ENCODE measurements at places on chromosomes 1 and 21.
A peak's percentile ranks its signal among the peaks of the same experiment; 100 is the strongest.

GRCh38 chr1:22870201-22870871 lies 102.3 kb downstream of the LACTBL1 start:
- DNase-seq, result no peak

DNA sequence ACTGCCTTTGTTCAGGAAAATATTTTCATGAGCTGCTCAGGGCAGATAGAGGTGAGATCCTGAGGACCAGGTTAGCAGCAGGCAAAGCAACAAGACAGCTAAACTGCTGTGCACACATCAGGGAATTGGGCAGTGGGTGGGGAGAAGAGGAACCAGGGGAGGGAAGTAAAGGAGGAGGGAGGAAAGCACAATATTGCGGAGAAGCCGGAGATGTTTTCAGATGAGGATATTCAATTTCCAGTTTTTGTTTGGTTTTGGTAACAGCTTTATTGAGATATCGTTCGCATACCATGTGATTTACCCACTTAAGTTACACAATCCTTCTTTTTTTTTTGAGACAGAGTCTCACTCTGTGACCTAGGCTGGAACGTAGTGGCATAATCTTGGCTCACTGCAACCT lies 34.5 kb downstream of the EPHA10 start:
- DNase-seq, result no peak

DNA sequence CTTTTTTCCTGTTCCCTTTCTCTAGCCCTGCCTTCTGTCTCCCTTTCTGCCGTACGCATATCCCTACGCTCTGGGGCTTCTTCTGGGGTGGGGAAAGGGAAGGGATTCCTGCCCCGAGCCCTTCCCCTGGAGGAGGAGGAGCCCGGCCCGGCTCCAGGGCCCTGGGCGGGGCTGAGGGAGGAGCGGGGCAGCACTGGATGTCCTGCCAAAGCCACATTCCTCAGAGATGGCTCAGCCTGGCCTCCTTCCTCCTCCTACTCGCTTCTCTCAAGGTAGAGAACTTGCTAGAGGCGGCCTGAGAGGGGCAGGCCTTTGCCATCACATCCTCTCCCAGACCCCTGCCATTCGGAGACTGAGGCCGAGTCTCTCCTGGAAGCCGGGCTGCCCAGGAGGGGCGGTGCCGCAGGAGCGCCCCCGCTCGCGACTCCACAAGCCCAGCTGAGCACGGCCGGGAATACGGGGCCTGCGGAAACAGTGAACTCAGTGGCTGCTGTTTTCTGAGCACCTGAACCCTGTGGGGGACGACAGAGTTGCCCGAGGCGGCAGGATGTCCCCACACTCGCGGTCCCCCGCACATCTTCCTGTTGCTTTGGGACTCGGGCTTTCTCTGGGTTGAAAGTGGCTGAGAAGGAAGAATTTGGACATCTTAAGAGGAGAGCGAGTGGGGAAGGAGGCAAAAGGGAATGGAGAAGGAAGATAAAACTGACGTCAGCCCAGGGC lies 12.2 kb downstream of the ADAMTSL4 start:
- peak; percentile 74 for DNase-seq

DNA sequence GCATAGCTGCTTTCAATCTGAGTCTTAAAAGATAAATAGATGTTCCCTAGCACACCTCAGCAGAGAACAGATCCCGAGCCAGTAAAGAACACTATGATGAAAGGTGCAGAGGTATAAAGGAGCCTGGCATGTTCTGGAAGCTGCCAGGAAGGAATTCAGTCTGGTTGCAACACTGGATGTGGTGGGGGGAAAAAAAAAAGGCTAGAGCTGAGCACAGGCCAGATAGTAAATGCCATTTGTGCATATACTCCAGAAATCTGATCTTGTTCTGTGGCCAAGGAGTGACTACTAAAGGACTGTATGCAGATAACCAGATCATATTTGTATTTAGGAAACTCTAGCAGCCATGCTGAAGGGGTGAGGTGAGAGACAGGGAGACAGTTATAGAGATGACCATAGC lies 240.3 kb downstream of the VAV3 start:
- no peak for DNase-seq

GRCh38 chr21:41972511-41973205 lies 18.8 kb upstream of the C2CD2 start:
- no peak for DNase-seq

DNA sequence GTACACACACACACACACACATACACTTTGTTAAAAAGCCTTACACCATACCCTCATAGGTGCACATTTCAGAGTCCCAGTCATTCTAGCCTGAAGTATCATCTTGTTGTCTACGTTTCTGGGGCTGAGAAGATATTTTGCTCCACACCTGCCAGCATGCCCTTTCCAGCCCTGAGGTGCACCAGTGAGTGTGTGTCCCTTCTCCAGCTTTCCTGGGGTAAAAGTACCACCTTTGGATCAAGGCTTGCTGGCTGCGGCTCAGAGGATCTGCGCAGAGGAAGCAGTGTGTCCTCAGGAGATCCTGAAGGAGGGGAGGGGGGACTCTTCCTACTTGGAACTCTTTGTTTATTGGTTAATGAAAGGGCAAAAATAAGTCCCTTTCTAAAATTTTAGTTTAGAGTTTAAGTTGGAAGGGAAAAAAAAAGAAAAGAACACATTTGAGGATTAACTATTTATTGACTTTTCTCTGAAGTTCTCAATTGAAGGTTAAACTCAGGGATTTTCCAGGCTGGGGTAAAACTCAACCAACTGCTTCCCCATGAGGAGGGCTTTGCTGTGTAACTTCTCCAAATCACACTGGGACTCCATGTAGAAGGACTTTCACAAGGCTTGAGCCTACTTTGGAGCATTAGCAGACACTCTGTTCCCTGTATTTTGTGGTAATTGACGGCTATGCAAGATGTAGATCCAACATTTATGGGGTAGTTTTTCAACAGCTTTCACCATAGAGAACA lies 200.3 kb upstream of the SGIP1 start:
- no peak for DNase-seq

- DNase-seq, result no peak
Measured at GRCh38 chr1:41935226-41935625, 16.5 kb upstream of the HIVEP3 start.

- no peak for DNase-seq
Measured at GRCh38 chr1:7827126-7827955, 25.5 kb downstream of the UTS2 start.

- DNase-seq, result no peak
Measured at GRCh38 chr1:51329443-51330325, 678 bp downstream of the TTC39A start.

GRCh38 chr1:58895082-58895481 lies 111.2 kb upstream of the JUN start:
- DNase-seq, result no peak

- no peak for DNase-seq
Measured at GRCh38 chr1:218312509-218312908, 27.4 kb downstream of the RRP15 start.

DNA sequence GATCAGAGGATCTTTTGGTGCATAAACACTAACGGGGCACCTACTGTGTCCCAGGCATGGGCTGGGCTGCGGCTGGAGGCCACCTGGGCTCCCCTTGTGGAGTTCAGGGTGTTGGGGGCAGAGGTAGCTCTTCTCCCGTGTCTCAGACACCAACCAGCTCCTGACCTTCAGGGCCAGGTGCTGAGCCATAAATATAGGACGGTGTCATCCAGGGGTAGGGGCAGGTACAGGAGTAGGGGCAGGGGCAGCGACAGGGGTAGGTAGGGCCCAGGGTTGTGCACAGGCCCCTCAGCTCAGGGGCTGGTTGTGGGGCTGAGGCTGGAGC lies 18.0 kb upstream of the LRRC3 start:
- no peak for DNase-seq

GRCh38 chr1:235783148-235783776 lies 83.4 kb downstream of the LYST start:
- DNase-seq, result peak; percentile 69

DNA sequence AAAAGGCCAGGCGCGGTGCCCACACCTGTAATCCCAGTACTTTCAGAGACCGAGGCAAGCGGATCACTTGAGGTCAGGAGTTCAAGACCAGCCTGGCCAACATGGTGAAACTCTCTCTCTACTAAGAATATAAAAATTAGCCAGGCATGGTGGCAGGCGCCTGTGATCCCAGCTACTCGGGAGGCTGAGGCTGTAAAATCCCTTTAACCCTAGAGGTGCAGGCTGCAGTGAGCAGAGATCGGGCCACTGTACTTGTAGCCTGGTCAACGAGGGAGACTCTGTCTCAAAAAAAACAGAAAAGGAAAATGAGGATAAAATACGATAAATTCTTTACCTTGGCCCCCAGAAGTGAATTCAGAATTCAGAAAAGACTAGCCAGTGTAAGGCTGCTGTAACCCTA lies 1.6 kb downstream of the TMEM50B start:
- DNase-seq, result peak; percentile 47

DNA sequence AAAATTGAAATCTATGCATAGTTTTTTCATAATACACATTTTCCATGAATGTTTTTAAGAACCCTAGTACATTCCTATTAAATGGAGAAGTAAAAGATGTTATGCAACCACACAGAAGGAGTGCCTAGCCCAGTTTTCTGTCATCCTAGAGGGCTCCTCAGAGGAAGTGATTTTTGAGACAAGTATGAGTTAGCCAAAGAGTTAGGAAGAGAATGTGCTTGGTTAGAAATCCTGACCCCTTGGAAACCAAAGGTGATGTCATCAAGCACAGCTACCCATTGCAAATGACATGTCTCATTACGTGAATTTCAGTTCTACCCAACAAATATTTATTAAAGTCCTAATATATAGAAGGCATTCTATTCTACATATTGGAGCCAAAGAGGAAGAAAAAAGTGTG lies 88.9 kb upstream of the TNFSF4 start:
- DNase-seq, result no peak

DNA sequence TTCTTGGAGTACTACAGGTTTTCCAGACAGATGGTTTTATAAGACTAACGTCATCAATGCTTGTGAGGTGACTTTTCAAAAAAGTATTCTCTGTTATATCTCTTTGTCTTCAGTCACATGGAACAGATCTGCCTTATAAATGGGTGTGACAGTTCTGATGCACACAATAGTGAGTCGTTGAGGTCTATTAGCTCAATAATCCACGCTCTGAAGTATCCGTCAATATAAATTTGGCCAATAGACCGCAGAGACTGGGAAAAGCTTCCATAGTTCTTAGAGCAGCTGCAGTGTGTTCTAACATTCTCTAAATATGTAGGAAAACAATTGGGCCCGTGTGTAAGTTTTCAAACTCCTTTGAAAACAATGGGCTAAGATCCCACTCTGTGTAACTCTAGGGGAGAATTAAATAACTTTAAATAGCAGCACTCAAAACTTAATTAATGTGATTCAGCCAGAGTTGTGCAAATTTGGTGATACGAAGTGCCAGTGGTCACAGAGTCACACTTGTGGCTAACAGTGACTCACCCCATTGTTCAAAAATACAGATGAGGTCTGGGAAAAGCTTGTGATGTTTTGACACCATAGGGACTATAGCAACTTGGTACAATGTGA lies 316.0 kb downstream of the LMO4 start:
- DNase-seq, result no peak

DNA sequence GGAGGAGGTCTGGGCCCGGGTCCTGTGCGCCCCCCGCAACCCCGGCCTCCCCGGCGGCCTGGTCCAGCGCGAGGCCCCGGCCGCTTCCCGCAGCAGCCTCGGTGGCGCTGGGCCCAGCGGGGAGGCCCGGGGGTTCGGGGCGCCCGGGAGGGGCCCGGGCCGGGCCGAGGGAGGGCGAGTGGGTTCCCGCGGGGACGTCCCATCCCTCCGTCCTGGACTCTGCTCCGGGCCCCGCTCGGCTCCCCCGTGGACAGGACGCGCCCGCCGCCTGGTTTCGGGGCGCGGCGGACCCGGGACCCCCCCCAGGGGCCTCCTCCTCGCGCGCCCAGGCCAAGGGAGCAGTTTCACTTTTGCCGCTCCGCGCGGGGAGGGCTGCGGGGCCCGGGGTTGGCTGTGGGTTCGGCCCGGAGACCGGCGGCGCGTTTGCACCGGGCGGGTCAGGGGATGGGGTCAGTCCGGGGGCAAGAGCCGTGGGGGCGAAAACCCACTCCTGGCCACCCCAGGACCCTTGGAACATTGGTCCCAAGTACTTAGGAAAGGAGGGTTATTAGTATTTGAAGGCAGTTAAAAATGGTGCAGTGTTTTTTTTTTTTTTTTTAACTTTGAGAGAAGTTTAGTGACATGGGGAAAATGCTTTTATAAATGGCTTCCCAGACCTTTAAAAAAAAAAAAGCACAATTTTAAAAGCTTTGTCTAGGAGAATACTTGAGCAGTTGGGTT lies 677 bp downstream of the AGPAT3 start:
- peak; percentile 68 for DNase-seq

GRCh38 chr1:207863893-207864535 lies 46.9 kb downstream of the CD34 start:
- DNase-seq, result peak; percentile 49

GRCh38 chr1:118948846-118949245 lies 39.3 kb downstream of the TBX15 start:
- no peak for DNase-seq

- DNase-seq, result no peak
Measured at GRCh38 chr1:30812076-30812475, 54.5 kb upstream of the LAPTM5 start.

GRCh38 chr21:43825936-43826622 lies 36.7 kb downstream of the RRP1 start:
- no peak for DNase-seq

DNA sequence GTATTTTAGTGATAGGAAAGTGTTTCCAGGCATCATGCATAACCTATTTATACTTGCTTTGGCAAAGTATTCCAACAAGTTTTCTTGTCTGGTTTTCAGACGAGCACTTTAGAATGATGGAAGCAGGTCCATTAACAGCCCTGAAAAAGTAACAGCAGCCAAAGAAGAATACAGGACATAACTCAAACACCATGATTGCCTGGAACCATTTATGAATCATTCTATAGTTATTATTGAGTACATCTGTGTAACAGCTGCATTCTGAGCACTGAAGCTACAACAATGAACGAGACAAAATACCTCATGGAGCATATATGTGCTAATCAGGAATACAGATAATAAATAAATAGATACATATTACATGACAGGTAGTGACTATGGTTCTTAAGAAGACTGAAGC lies 12.6 kb downstream of the IL10RB start:
- DNase-seq, result no peak

DNA sequence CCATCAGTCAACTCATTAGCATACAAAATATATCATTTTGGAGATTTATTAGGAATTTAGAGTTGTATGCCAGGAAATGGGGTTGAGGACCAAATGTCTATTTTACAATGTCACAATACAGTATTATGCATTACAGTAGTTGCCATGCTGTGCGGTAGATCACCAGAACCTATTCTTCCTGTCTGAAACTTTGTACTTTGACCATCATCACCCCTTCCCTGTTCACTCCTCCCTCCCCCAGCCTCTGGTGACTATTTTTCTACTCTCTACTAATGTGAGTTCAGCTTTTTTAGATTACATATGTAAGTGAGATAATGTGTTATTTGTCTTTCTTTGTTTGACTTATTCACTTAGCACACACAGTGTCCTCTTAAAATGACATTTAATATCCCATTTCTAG lies 50.8 kb downstream of the PTBP2 start:
- DNase-seq, result no peak

DNA sequence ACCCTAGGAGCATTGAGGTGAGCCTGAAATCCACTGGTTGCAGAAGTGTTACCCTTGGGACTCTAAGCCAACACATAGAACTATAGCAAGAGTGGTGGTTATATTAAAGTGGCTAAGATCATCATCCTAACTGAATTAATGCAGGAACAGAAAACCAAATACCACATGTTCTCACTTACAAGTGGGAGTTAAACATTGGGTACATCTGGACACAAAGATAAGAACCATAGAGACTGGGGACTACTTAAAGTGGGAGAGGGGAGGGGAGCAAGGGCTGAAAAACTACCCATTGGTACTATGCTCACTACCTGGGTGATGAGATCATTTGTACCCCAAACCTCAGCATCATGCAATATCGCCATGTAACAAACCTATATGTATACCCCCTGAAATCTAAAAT lies 100.0 kb downstream of the SLC25A24 start:
- no peak for DNase-seq

GRCh38 chr1:84973498-84974334 lies 23.2 kb downstream of the MCOLN2 start:
- DNase-seq, result no peak

Measured in Karpas-422 (cell line).